Dermis blood vessel endothelial cell (primary cell): ENCODE measurements at places on chromosomes 4 and X. TPM values are rescaled to one million over a fixed set of nuclear protein-coding genes. Genes with fewer than 3 reads are reported as not detected.

The EFHC2 gene
- 0.05 TPM in 1 of 2 replicates, not detected in the other for total RNA-seq

The TMSB15A gene
- total RNA-seq: 1.8 TPM in 1 of 2 replicates, not detected in the other

The NHS gene
- total RNA-seq: 0.14 and 0.17 TPM in 2 replicates

The ANXA3 gene
- total RNA-seq: 60.6 and 67.4 TPM in 2 replicates

The TRPC3 gene
- not detected in 2 replicates for total RNA-seq

The UGT2B7 gene
- 0.09 and 0.34 TPM in 2 replicates for total RNA-seq

The CCKAR gene
- not detected in 2 replicates for total RNA-seq

The MAGEB10 gene
- total RNA-seq: not detected in 2 replicates

The SPANXN4 gene
- not detected in 2 replicates for total RNA-seq

The ZFP92 gene
- 0.51 and 0.70 TPM in 2 replicates for total RNA-seq

The SSX1 gene
- not detected in 2 replicates for total RNA-seq

The GNRHR gene
- not detected in 2 replicates for total RNA-seq

The MAGEB2 gene
- total RNA-seq: not detected in 2 replicates

The SPANXN3 gene
- not detected in 2 replicates for total RNA-seq

The CLGN gene
- 0.34 and 0.51 TPM in 2 replicates for total RNA-seq

The MAGEC3 gene
- not detected in 2 replicates for total RNA-seq

The FGFR3 gene
- 1.1 and 1.4 TPM in 2 replicates for total RNA-seq
